RWPE2 (cell line): ENCODE measurements at places on chromosomes 7 and 10.

DNA sequence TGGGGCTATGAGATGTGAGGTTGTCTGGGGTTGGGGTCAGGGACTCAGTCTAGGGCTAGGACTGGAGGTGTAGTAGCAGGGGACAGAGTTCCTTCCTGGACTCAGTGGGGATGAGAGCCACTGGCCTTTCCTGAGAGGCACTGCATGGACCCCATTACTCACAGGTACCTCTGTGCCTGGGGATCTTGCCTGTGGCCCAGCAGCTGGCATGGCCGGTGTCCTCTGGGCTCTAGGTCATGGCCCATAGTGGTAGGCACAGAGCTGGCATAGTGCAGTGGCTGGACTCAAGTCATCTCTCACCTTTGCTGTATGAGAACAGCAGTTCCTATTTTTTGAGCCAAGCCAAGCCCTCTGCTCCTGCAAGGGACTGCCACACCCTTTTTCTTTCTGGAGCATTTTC, 51.9 kb downstream of the NEURL1 start:
- DNase-seq: no peak

- no peak for DNase-seq
Observed at GRCh38 chr7:19121977-19122588, 4.6 kb upstream of the TWIST1 start.

GRCh38 chr10:32957341-32958084, 517 bp downstream of the ITGB1 start:
- DNase-seq: no peak

DNA sequence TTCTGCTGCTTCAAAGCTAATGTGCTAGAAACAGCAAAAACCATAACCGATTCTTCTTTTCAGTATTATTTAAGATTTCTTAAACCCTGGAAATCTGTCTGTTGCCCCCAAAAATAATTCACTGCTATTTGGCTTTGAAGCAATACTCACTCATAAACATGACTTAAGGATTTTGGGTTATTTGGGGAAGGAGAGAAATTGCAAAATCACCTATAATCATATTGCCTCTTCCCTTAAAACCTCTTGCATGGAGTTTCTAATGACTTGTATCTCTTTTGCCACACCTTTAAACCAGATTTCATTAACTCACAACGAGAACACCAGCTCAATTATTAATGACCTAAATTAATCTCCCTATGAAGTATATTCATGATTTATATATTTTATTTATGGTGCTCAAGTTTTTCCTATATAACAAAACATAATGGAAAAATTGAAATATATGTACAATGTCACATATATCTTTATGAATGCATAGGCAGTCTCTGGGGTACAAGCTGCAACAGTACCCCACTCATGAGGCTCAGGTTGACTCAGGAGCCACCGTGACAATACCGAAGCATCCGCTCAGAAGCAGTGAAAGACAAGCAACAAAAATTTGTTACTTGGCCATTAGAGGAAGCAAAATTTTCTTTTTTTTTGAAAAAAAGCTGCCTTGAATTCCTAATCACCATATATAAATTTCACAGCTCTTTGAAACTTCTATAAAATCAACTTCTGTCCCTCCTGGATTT, 3.0 kb downstream of the NAMPT start:
- DNase-seq: no peak

DNA sequence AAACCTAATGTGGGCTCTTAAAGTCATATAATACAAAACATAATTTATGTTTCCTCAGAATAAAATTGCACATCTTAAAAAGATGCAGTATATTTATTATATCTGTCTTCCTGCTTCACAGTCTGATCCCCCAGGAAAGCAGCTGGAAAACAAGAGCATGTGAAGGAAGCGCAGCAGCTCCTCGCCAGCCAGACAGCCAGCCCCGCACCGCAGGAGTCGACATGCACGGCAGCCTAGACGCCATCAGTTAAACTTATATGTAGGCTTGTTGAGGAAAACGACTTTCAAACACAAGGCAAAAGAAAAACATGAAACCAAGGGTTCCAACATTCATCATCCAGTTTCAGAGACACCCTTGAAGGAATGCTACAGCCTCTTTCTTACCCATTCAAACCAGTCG, 59.0 kb downstream of the PAXIP1 start:
- DNase-seq: no peak

- no peak for DNase-seq
Observed at GRCh38 chr7:105932835-105933477, 30.1 kb upstream of the CDHR3 start.

DNA sequence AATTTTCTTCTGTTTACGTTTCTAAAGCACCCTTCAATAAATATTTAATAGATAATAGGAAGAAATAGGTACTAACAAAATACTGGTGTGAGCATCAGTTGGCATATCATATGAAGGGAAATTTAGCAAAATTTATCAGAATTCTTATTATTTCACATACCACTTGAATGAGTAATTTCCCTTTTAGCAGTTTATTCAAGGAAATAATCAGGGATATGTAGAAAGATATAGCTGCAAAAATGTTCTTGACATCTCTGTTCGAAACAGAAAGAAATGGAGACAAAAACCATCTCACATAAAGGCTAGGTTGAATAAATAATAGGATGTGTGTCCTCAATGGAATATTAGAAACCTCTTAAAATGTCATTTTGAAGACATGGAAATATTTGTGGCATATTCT, 35.8 kb upstream of the PIP4K2A start:
- no peak for DNase-seq

DNA sequence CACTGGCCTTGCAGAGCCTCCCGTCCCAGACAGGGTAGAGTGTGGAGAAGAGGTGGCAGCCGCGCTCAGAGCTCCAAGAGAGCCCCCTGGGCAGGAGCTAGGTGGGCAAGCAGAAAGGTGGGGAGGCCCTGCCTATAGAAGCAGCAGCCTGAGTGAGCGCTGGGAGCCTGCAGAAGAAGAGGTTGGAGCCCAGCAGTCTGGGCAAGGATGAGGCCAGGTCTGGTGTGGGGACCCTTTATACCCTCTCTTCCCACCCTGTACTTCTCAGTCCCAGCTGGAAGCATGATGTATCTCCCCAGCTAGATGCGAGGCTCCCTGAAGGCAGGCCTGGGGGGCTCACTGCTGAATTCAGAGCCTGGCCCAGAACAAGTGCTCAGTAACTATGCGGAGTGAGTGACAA, 44.5 kb upstream of the ZMIZ1 start:
- peak; percentile 31 for DNase-seq
